ENCODE measurements at places on chromosomes 3 and 15.
A peak's percentile ranks its signal among the peaks of the same experiment; 100 is the strongest.

DNA sequence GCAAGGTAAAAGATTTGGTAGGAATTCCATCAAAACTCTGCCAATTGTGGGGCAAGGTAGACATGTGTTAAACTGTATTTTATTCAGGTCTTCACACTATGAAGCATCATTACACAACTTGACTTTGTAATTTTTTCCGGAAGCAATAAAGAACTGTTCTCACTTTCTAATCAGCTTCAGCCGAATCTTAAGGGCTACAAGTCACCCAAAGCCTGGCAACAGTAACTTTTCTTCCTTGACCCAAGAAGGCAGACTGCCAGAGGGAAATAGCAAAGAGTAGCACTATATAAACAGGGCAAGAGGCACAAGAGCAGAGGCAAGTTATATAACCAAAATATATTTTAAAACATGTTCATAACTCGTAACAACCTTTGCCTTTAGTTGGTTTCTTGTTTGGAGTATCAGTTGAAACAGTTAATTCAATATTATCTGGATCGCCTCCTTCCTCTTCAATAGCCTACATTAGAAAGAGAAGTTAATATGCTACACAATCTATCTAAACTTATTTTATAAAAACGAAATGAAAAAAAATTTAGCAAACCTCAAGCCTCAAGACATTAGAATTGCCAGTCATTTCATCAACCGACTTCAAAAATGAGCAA, 1.4 kb downstream of the SLTM start:
- no peak for DNase-seq

DNA sequence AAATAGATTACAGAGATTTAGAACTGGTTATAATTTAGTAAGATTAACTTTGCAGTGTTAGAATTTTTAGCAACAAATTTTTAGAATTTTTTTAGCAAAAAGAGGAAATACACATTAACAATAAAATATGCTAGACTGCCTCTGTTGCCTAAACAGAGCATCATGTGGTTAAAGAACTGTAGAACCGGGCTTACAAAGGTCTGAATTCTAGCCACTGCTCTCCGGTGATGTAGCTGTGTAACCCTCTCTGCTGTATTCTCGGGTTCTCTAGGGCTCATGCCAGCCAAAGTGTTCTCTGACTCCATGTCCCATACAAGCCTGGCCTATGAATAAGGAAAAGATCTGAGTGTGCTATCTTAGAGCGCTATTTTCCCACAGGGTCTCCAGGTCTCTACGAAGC, 2.9 kb upstream of the P2RY12 start:
- DNase-seq: no peak

DNA sequence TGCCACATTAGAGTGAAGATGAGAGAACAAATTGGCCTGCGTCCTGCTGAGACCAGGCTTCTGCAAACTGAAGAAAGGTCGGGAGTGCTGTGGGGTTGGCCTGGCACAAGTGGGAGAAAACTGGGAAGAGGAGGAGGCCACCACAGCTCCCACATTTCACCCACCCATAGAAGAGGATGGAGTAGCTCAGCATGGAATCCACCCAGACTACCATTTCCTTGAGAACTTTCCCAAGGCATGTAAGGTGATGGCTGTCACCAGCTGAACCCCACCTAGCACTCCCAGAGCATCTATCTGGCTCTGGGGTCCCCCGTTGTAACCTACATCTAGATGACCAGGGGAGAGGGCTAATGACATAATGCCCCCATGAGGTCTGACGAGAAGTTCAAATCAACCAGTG, 120.4 kb upstream of the TRIM42 start:
- no peak for DNase-seq

GRCh38 chr3:136141291-136141785, 54.8 kb downstream of the MSL2 start:
- no peak for DNase-seq

GRCh38 chr3:157122116-157122515, 37.8 kb downstream of the CCNL1 start:
- no peak for DNase-seq

GRCh38 chr15:50109076-50109987, 9.7 kb downstream of the ATP8B4 start:
- DNase-seq: no peak

DNA sequence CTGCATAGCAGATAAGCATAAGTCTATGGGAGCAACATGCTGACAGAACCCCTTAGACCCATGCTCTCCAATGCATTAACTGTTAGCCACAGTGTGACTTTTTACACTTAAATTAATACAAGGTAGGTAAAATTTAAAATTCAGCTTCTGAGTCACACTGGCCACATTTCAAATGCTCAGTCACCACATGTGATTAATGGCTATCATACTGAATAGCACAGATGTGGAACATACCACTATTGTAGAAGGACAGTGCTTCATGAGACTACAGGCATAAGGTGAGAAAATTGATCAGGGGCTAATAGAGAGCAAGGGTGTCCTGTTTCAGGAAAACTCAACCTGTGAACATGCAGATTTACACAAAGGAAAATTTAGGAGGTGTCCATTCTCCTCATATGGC, 357.0 kb upstream of the SEMA6D start:
- DNase-seq: no peak

DNA sequence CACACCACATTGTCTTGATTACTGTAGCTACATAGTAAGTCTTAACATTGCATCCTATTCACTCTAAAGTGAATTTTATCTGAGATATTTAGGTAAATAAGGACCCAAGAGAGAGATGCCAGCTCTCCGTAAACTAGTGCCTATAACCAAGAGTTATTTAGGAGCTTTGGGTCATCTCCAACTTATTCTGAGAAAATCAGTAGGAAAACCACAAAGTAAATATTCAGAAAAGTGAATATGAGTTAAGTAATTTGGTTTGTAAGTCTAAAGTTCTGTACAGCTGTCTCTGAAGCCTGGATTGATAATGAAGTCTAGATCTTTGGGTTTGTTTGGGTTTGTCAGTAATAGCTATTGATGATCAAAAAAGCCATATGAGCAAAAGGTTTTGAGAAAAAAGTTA, 120.0 kb downstream of the FNDC3B start:
- no peak for DNase-seq

DNA sequence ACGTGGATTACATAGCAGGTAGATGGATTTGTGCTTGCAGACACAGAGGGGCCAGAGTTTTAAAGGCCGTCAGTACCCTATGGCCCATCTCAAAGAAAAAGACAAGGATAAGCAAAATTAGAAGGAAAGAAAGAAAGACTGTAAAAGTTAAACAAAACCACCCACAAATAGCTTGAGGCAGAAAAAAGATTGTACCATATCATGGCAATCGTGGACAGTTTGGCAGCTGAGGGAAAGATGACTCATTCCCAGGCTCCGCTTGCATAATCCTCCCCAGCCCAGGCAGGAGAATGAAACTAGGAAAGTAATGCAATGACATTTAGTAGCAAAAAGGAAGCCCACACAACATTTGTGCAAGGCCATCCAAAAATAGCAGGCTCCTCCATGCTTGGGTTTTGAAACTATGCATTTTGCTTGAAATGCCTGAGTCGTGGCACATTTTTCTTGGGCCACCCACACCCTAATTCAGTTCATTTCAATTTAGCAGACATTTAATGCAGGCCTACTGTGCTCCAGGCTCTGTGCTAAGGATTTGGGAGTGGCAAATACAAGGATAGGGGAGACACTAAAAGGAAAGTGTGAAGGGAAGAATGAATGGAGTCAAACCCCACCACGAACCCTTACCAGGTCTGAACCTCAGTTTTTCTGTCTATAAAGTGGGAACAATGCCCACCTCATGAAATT, 40.9 kb upstream of the SMAD3 start:
- peak; percentile 25 for DNase-seq

- DNase-seq: no peak
Measured at GRCh38 chr3:128473180-128473519, 6.5 kb upstream of the DNAJB8 start.

- DNase-seq: no peak
Measured at GRCh38 chr3:123751433-123751832, 132.7 kb downstream of the MYLK start.

DNA sequence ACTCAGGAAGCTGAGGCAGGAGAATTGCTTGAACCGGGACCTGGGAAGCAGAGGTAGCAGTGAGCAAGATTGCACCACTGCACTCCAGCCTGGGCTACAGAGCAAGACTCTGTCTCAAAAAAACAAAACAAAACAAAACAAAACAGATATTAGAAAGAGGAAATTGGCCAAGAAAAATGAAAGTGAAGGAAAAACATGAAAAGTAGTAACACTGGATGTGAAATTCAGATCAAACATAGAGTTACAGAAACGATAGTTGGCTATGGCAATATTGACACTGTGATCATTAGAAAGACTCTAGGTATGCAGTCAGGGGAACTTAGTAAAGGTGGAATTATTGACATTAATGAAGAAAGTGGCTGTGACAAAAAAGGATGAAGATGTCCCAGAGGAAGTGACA, 13.2 kb upstream of the TIPARP start:
- DNase-seq: no peak

- DNase-seq: no peak
Measured at GRCh38 chr3:114674036-114674435, 380.2 kb downstream of the TIGIT start.

- DNase-seq: no peak
Measured at GRCh38 chr3:51295625-51296024, 89.5 kb upstream of the MANF start.

DNA sequence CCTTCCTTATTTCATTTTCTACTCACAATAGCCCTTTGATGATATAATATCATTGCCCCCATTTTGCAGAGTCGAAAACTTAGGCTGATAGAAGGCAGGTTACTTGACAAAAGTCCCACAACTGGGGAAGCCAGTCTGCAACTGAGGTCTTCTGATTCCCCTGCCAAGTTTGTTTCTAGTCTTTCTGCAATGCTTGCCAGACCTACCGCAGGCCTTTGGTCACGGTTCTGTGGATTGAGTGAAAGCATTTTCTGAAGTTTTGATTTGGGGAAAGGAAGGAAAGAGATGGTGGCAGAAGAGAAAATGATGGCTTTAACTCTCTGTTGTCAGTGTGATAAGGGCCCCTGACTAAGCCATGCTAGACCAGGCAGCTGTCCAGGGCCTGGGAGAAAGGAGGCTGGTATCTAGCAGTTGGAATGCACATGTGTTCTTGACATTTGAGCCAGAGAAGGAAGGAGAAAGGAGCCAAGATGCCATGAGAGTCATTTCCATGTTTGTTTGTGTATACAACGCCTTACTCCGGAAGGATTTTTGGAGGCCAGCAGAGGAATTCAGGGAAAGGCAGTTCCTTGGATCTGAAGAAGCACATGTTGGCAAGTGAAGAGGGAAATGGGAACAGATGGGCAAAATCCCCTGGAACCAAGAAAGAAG, 29.9 kb downstream of the FAH start:
- no peak for DNase-seq

DNA sequence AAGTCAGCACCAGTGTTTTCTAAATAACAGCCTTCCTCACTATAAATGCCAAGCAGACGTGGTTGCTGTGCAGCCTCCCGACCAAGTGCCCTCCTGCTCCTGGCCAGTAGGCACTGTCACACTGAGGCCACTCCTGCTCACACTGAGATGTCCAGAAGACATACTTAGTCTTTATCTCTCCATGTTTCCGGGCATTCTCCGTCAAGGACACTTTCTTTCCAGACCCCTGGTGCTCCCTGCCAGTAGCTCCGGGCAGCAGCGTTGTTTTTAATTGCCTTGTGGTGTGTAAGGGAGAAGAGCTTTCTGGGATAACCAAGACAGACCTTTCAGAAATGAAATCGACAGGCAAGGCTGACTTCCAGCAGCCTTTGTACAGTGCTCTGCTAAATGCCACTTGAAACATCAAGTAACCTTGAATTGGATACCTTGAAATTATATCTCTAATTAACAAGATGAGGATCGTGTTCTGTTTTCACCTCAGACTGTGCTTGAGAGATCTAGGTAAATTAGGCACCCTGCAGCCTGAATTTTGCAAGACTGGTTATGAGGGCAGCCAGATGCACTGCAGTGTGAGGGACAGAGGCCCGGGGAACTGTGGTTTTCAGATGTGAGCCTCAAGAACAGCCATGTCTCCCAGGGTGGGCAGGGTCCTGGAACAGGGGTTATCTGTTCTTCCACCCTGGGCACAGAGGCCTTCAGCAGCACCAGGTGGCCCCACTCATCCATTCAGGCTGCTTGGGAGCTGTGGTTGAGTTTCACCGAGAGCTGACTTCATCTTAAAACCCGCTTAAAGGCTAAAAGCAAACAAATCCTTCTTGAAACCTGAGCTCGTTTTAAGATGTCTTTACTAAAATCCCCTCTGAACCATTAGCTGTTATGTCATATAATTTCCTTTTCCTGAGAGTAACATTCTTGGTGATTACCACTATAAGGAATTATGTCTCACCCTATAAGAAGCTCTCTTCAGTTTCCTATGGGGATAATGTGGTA, 105.5 kb upstream of the IL12A start:
- no peak for DNase-seq

- no peak for DNase-seq
Measured at GRCh38 chr3:4523710-4524698, 30.9 kb downstream of the ITPR1 start.

- no peak for DNase-seq
Measured at GRCh38 chr3:55556619-55557537, 69.8 kb upstream of the WNT5A start.

- DNase-seq: no peak
Measured at GRCh38 chr3:69386556-69387385, 883 bp upstream of the FRMD4B start.

DNA sequence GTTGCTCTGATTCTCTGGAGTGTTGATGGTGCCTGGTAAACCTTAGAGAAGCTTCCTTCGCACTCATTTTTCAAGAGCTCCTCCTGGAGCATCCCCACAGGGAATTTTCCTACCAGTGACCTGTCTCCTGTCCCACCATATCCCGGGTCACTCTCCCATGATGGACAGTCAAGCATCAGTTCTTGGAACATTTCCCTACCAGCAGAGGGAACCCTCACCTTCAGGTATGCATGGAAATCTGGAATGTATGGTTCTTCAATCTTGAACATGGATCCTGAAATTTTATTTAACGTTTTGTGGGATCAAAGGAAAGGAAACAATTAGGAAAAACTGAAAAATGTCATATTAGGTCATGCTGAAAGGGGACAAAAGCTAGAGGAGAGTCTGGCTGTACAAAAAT, 153.8 kb downstream of the SPATA16 start:
- no peak for DNase-seq

- no peak for DNase-seq
Measured at GRCh38 chr3:166955201-166955939, 424.7 kb downstream of the ZBBX start.

DNA sequence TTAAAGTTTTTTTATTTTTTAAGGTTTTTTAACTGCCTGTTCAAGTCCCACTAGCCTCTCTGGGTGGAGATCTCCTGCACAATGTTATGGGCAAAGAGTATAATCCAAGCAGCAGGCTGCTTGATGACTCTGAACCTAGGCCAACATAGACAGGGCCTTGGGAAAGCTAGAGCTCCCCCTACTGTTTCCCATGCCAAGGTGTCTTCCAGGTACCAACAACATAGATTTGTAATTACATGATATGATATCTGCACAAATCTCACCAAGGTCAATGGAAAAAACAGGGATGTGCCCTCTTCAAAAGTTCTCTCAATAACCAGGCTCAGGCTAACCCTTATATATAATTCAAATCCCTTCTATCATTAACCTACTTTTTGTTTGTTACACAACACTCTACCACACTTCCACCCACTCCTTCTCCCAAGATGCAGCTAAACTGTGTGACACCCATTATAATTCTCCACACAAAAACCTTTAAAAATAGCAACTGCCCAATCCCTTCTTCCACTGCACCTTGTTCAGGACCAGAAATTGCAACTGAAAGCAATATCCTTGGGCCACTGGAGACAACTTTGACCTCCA, 43.8 kb downstream of the RBM15B start:
- DNase-seq: peak; percentile 56

Data from SHP77 (cell line).